HCT116 (cell line): ENCODE measurements at places on chromosomes 7 and 10.

DNA sequence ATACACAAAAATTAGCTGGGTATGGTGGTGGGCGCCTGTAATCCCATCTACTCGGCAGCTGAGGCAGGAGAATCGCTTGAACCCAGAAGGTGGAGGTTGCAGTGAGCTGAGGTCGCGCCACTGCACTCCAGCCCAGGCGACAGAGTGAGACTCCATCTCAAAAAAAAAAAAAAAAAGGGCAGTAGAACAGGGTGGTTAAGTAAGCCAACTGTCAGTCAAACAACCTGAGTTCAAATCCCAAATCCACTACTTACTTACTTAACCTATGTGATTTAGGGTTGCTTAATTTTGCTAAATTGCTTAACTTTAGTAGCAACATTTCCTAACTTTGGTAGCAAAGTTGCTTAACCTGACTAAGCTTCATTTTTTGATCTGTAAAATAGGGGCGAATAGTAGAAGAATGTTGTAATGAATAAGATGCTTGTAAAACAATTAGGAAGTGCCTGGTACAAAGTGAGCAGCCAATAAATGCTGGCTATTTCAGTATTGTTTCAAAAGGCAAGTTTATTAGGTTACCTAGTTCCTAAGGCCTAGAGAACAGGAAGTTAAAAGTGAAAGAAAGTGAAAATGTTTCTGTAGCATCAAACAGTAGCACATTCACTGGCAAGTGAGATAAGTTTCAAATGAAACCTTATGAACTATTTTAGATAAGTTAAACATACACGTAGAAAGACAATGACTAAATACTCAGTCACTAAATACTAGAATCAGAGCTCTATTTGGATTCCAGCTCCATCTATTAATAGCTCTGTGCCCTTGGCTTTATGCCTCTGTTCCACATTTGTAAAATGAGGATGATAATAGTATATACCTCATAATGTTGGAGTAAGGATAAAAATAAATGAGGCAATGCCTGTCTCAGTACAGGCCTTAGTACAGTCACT is 64.3 kb downstream of the HOXA1 start:
- DNase-seq, result no peak

GRCh38 chr7:36360244-36360643 is 29.4 kb upstream of the ANLN start:
- DNase-seq, result no peak

DNA sequence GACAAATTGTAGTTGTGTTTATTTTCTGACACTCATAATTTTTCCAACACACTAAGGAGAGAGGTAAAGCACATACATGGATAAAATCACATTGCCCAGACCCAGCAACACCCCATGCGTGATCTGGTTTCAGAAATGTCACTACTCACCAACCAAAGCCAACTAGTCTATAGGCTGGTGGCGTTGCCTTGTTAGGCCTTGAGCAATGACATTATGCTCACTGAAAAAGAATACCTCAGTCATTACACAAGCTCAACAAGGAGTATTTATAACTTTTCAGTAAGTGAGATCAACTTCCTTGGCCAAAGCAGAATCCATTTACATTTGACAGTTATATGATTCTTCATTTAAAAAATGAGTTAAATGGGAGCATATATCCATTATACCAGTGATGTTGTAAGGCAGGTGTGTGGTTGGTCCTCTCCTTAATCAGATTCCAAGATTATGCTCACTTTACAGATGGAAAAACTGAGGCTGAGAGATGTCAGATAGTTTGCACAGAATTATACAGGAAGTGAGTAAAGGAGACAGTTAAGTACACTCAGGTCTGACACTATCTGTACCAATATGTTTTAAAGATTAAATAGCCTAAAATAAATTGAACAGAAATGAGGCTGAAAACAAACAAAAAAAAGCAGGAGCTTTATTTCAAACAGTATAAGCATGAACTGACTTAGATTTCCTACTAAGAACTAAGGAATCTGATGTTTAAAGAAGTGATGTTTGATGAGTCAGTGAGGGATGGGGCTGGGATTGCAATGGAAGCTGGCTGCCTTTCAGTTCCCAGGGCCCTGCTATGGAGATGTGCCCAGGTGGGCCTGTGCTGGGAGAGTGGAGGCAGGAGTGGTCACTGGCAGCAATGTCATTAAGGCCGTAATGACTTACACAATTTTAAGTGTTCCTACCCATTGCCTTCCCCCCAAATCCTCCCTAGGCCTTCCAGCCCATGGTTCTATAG is 118.3 kb downstream of the RAPGEF5 start:
- DNase-seq, result no peak

- no peak for DNase-seq
Measured at GRCh38 chr10:74634995-74635536, 191.3 kb upstream of the KAT6B start.

DNA sequence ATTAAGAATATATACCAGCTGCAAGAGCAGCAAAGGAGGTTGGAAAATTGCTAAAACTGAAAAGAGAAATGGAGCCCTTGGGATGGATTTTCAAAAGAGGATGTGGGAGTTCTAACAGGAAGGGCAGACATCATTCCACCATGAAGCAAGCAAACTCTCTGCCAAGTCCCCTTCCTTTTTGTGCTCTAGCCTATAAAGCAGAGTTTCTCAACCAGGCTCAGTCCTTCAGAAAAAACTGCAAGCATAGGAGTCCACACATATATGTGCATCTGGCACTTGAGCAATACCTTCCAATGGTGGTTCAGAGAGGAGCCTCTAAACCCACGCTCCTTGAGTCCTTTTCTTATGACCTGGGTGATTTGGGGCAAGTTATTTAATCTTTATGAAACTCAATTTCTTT is 98.6 kb upstream of the MKX start:
- no peak for DNase-seq

- no peak for DNase-seq
Measured at GRCh38 chr10:61942604-61943461, 41.3 kb downstream of the ARID5B start.

DNA sequence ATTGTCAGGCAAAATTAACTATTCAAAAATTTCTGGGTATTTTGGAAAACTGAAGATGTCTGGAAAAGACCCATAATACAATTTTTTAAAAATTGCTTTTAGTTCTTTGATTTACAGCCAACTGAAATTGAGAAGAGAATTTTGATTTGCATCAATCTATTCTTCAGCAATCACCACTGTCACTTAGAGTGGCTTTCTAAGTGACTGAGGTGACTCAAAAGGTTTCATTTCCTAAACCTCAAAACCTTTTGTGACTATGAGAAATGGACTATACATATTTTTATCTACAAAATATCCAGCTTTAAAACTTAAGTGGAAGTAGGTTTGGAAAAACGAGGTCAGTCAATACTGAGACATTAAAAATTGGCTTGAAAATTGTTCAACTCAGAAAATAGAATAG is 60.0 kb downstream of the ENO4 start:
- DNase-seq, result no peak

- DNase-seq, result no peak
Measured at GRCh38 chr10:76559892-76560220, 1077.8 kb downstream of the KCNMA1 start.

- no peak for DNase-seq
Measured at GRCh38 chr10:17216901-17217395, 11.1 kb upstream of the VIM start.

DNA sequence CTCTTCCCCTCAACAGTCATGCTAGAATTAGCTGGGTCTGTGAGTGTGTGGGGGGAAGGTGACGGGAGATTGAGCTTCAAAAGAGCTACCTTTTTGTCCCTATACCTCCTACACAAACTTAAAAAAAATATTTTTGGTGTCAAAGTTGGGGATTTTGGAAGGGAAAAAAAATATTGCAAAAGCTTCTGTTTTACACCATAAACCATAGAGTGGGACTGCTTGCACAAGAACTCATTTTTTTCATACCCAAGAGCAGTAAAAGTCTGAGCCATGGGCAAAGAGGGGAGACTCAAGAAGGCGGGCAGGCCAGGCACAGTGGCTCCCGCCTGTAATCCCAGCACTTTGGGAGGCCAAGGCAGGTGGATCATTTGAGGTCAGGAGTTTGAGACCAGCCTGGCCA is 9.4 kb upstream of the ZDHHC4 start:
- DNase-seq, result no peak

DNA sequence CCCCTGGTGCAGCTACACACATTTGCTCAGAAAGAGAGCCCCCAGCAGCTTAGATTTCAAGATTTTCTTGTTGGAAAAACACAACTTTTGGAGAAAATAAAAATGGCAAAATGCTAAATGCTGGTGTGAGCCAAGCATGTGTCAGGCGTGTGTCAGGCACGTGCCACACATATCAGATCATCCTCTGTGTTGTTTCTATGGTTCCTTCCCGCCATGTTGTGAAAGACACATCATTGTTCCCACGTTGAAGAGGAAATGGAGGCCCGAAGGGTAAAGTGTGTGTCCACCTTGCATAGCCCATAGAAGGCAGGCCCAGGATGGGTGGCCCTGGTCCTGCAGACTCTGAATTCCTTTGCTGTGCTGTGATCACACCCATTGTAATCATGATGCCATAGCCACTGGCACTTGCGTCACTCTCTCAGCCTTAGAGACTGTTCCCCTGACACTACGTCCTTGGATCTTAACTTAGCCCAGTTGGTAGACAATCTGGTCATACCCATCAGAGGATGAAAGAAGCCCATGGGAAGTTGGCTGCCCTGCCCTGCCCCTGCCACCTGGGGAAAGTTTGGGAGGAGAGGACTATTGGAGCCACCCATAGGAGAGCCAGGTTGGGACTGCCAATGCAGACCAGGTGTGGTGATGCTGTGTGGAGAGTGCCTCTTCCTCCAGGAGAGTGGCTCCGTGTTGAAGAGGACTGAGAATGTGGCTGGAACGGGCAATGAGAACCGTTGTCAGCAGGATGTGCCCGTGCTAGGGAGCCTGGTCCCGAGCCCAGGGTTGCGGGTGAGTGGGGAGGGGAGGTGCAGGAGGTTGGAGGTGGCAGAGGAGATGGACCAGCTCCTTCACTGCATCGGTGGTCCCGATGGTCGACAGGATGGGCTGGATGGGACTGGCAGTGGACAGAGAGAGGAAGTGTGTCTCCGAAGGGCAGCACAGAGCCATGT is 65.6 kb upstream of the IGFBP3 start:
- DNase-seq, result no peak

- DNase-seq, result no peak
Measured at GRCh38 chr10:102408131-102408727, 10.4 kb downstream of the PSD start.

GRCh38 chr10:1266033-1266802 is 210.0 kb downstream of the WDR37 start:
- DNase-seq, result no peak

- DNase-seq, result no peak
Measured at GRCh38 chr10:50805981-50806622, 66.4 kb downstream of the ASAH2B start.

GRCh38 chr10:4656576-4657194 is 169.3 kb upstream of the AKR1E2 start:
- peak; percentile 58 for DNase-seq

GRCh38 chr10:60188548-60188947 is 201.1 kb downstream of the ANK3 start:
- DNase-seq, result no peak

GRCh38 chr10:29443745-29444523 is 155.1 kb downstream of the LYZL1 start:
- DNase-seq, result no peak

DNA sequence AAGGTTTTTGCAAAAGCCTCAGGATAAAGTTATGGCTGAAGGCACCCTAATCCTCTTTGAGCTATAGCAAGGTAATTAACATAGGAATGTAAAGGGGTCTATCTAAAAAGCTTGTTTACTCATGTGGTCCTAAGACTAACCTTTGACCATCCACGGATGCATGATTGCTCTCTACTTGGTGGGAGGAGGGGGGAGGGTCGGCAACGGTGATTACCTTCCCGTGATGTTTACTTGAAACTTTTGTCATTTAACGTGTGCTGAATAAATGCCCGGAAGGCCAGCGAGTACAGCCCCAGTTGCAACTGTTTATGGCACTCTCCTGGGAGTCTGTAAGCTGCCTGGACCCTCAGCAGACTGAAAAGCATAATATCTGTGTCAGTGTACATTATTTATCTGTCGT is 78.9 kb upstream of the GPR22 start:
- no peak for DNase-seq

DNA sequence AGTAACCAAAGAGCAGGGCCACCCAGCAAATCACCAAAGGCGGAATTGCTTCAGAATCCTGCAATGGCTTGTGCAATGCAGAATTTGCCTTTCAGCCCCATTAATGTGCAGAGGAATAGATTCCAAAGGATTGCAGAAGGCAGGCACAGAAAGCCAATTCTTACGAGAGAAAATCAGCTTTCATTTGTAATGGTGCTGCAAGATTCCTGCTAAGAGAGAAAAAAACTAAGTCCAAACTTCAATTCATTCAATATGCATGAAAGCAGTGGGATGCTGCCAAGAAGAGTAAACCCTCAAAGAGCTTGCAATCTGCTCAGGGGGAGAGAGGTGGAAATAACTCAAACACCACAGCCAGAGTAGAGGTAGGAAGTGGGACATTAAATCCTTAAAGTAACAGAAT is 70.4 kb downstream of the ENO4 start:
- DNase-seq, result no peak

GRCh38 chr7:15378494-15379145 is 183.2 kb downstream of the AGMO start:
- no peak for DNase-seq

- DNase-seq, result no peak
Measured at GRCh38 chr7:80731281-80731680, 92.8 kb downstream of the CD36 start.

DNA sequence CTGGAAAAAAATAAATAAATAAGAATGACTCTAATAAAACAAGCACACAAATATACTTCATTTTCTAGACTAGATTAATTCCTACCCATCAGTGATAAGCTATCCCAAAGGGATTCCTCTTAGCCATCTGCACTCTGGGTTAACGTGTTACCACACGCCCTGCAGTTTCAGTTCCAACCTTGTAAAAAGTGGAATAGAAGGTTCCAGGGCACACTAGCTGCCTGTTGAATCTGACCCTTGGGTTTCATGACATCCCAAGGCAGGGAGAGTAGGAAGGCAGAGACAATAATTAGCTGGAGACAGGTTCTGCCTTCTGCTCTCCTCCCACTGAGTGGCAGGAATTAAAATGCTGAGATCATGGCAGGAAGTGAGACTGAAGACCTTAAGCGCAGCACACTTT is 33.5 kb downstream of the SLC37A3 start:
- no peak for DNase-seq
